ENCODE measurements at places on chromosomes 13 and 19.

DNA sequence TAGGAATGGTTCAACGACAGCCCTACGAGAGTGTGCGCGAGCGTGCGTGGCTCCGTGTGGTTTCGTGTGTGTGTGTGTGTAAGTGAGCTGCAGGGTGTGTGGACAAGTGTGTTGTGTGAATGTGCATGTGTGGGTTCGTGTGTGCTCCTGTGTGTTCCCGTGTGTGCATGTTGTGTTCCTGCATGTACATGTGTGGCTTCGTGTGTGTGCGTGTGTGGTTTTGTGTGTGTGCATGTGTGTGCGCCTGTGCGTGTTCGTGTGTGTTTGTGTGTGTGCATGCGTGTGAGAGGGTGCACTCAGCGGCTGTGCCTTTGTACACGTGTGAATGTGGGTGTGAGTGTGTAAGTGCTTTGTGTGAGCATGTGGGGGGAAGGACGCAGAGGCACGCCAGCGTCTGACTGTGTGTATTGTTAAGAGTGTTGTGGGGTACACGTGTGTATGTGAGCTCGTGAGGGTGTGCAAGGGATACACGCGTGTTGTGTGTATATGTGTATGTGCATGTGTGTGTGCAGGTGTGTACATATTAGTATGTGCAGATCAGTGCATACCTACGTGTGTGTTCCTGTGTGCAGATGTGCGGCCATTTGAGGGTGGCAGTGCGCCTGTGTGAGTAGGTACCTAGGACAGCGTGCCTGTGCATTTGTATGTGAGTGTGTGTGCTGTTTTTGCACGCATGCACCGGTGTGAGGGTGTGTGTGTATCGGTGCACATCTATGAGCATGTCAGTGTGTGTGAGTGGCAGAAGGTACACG is 24.3 kb upstream of the ONECUT3 start:
- DNase-seq, result no peak

DNA sequence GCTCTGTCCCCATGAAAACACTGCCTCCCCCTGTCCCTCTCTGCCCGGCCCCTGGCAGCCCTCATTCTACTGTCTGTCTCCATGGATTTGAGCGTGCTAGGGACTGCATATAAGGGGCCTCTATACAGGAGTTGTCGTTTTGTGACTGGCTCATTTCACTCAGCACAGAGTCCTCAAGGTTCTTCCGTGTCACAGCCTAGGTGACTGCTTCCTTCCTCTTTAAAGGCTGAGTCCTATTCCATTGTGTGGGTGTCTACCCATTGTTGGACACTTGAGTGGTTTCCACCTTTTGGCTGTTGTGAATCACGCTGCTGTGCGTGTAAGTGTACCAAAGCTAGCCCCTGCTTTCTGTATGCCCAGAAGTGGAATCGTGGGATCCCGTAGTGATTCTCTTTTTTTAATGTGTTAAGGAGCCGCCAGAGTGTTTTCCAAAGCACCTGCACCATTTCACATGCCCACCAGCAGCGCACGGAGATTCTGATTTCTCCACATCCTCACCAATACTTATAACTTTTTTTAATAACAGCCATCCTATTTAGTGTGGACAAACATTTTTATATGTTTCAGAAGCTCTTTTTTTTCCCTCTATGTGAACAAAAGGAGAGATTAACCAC is 116.7 kb downstream of the COL4A2 start:
- no peak for DNase-seq

DNA sequence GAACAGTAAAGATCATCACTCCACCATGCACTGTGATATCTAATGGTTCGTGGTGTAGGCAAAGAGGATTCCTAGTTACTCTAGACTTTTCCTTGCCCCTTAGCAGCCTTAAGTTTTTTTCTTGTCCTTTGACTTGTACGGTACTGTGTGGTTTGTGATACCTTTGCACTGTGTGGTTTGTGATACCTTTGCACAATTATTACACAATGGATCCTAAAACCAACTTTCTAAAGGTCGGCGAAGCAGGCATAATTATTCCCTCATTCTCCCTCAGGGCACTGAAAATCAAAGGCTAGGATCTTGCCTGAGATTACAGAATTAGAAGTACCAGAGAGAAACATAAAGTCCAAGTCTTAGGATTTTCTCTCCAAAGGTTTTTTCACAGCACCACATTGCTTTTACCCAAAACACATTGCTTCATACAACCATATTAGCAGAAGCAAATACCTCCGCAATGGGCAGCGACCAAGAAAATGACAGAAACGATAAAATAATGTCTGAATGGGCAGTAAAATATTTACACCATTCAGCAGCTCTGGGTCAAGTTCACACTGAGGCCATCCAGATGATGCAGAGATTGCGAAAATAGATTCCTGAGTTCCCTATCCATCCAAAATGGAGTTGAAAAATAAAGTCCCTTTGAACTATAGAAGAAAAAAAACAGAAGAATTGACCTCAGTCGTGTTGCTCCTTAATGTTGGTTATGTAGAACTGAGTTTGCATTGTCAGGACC is 106.4 kb downstream of the FGF14 start:
- DNase-seq, result no peak

GRCh38 chr13:20247403-20247802 is 15.3 kb upstream of the GJB6 start:
- no peak for DNase-seq

DNA sequence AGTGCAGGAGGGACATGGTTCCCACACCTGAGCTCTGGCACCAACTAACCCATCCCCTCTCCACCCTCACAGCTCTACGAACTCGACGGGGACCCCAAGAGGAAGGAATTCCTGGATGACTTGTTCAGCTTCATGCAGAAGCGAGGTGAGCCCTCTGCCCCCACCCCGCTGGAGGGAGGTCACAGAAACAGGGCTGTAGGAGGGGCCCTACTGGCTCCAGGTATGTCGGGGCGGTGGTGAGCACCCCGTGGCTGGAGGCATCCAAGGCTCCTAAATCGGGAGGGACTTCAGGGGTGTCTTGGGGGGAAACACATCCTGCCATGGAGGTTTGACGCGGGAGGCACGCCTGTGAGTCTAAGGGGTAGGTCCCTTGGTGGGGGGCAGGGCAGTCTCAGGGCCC is 24.1 kb upstream of the WDR18 start:
- DNase-seq, result no peak

DNA sequence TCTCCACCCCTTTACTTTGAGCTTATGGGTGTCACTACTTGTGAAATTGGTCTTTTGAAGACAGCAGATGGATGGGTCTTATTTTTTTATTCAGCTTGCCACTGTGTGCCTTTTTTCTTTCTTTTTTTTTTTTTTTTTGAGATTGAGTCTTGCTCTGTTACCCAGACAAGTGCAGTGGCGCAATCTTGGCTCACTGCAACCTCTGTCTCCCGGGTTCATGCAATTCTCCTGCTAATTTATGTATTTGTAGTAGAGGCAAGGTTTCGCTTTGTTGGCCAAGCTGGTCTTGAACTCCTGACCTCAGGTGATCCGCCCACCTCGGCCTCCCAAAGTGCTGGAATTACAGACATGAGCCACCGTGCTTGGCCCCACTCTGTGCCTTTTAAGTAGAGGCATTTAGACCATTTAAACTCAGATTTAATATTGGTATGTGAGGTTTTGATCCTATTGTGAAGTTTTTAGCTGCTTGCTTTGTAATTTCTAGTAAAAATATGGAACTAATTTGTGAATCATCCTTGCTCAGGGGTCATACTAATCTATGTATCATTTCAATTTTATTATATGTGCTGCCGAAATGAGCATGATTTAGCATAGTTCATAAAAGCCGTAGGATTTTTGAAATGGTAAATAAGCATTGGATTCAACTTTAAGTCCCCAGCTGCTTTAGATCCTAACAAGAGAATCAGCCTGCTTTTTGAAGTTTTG is 584.5 kb downstream of the SLITRK1 start:
- DNase-seq, result no peak

DNA sequence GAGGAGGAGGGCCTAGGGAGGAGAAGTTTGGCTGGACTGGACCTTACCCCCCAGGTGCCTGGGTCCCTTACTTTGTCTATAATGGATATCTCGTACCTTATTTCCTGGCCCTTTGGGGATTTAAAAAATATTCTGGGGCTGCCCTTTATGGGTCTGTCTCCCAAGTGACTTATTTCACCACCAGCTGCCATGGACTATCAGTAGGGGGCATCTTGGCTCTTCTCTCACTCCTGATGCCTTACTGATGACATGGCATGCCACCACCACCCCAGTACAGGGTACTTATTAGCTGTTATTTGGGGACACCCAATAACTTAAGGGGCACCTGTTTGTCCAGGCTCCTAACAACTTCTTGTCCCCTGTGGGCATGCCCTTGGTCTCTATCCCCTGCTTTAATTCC is 38.0 kb downstream of the NFIX start:
- no peak for DNase-seq

GRCh38 chr19:46824890-46825730 is 25.5 kb downstream of the AP2S1 start:
- no peak for DNase-seq

GRCh38 chr13:79898996-79899395 is 418.0 kb downstream of the NDFIP2 start:
- DNase-seq, result no peak

GRCh38 chr13:50334944-50335343 is 319.7 kb downstream of the KCNRG start:
- no peak for DNase-seq
